Activated naive CD4-positive, alpha-beta T cell treated with anti-CD3 and anti-CD28 coated beads for 36 hours (primary cell): ENCODE measurements at places on chromosomes 6 and 20.

DNA sequence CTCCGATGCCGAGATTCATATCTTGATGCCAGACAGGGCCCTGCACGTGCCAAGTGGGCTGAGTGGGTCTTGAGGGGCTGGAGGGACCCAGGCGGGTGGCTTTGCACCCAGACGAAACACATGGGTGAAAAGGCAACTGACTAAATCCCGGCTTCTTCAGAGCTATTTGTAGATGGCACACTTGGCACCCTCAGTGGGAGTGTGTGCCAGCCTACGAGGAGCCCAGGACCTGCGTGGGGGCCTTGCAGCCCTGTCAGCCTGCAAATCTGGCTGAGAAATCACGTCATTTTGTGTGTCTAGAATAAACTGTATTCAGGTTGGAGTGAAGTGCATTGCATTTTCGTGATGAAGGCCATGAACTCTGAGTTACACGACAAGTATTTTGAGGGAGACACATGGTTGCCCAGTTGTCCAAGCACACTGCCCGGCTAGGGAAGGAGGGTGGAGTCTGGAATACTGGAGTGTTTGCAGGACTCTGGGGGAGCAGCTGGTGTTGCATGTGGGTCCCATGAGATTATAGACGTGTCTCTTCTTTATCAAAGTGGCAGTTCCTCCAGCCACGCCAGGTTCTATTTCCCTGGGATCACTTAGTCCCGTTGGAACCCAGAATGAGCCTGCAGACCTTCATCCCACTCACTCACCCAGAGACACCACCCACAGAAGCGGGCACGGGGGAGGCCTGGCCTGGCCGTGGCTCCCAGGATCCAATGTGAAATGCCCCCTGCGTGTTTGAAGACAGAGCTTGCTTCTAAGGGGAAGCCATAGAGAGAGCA lies 60.2 kb downstream of the DLL1 start:
- no peak for DNase-seq

DNA sequence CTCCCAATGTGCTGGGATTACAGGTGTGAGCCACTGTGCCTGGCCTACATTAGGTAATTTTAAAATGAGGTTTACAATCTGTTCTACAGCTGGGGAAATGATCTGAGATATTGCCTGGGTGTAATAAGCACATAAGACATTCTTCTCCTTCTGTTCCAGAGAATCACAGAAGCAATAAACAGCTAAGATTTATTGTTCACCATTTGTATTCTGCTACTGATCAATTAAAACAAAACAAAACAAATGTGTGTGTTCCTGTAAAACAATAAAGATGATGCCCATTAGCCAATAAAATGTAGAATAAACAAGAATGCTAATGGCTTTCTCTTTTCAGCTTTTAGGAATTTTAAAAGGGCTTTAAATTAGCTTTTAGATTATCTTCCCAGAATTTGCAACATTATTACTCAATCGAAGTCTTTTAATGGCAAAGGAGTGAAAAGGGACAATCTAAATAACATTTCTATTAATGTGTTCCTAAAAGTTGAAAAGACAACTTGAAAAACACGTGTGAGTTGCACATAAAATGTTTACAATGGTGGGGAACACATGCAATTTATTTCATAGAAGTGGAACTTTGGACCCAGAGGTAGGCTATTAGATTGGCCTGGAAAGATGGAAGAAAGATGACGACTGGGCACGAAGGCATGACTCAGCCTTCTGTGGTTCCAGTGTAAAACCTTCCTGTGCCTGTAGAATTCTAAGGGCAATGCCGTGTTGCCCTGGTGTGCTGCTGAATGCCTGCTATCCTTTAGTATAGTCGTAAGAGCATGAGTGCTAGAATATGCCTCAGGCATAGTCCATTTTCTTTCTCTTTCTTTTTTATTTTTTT lies 29.0 kb upstream of the DEK start:
- DNase-seq, result no peak

DNA sequence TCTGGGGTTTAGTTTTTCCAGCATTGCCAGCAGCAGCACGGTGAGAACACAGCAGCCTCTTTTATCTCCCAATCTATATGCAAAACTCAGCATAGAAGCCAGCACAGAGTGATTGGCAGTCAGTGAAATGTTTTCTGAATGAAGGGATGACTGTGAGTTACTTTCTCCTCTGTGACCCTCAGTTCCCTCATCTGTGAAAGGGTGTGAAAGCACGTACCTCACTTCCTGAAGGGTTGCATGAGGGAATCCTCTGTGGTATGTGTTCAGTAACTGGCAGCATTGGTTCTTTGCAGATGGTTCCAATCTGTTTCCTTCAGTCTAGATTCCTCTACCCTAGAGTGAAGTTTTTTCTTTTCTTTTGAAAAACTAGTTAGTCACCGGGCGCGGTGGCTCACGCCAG lies 40.0 kb downstream of the EFCAB8 start:
- no peak for DNase-seq

DNA sequence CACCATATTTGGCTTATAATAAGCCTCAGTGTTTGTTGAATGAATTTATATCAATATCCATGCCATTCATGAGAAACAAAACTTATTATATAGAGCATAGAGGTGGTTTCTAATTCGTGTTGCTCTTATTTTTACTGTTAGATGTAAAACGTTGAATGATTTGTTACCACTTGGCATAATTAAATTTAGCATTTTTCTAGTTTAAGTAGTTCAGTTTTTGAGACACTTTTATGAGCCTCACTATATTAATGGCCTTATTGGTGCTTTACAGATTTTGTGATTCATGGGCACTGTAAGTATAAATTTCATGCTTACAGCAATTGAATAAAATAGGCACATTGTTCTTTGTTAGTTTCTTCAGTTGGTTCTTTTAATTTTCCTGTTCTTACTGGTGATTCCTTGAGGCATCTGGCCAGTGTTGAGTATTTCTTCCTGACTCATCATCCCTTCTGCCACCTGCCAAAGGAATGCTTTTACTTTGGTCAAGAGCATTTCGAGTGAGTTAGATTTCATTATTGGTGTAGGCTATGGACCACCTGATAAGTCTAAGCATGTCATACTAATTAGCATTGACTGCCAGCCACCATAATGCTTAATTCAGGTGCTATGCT lies 34.8 kb downstream of the CDKAL1 start:
- no peak for DNase-seq

DNA sequence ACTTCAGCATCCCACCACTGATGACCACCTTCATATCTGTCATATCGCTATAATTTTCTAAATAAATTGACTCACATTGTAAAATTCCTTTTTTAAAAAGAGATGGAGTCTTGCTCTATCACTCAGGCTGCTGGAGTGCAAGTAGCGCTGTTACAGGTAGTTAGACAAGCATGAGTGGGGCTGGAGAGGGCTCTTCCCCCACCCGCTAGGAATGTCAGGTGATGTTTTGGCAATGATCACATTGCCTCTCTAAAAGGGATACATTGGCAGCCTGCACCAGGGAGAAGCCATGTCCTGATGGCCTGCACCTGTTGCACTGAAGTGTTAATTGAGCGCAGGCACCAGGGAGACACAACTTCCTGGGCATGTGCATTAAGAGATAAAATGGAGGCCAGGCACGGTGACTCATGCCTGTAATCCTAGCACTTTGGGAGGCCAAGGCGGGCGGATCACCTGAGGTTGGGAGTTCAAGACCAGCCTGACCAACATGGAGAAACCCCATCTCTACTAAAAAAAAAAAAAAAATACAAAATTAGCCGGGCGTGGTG lies 16.9 kb upstream of the SLC22A16 start:
- DNase-seq, result no peak

- no peak for DNase-seq
These were observed 115.1 kb downstream of the QKI start for GRCh38 chr6:163529605-163530004.

DNA sequence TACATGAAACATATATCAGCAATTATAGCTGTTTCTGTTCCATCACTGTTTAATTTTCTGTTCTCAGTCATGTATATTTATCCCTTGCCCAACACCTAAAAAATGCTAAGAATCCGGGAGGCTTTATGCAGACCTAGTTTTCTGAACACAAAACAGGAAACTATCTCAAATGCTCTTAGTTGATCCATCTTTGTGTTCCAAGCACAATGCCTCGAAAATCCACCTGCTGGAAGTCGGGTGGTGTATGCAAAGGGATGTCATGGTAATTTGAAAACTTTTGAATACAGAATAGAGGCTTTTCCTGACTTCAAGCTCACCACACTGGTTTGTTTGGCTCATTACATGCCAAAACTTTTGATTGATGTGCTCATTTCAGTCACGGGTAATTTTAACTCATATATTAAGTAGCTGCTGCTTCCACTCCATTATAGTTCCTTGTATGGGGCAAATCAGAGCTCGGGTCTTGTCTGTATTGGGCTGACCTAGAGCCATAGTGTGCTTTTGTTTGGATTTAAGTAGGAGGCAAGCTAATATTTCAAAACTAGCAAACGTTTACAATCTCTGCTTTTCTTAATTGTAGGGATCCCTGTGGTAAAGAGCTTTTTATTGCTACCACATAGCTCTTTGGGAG lies 646.5 kb upstream of the EPHA7 start:
- DNase-seq, result no peak

DNA sequence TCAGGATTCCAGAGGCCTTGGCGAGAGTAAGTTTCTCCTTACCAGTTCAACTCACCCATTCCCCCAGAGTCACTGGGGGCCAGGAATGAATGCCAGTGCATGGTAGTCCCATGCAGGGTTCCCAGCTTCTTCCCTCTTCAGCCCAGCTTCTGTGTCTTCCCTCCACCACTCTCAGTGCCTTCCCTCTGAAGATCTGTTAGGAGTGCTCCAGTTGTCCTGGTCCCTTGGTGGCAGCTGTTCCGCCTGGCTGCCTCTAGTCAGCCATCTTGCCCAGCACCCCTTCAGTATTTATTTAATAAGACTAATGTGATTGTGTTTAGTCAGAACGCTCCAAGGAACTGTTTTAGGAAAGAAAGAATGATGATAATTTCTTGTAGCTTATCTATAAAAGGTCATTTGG lies 23.1 kb downstream of the FIG4 start:
- no peak for DNase-seq

DNA sequence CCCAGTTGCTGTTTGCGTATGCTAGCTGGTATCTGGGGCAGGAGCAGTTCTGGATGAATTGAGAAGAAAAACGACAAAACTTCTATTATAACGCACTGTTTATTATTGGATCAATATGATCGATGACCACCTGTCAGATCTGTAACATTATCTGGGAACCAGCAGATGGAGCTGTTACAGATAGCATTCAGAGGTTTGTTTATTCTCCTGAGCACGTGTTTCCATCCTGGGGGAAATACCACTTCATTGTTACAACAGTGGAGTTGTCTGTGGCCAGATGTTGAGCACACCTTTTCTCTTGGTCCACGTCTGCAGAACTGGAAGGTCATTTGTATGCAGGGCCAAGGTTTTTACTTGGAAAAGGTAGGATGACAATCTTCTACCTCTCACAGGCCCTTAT lies 16.0 kb upstream of the NKX2-2 start:
- no peak for DNase-seq

DNA sequence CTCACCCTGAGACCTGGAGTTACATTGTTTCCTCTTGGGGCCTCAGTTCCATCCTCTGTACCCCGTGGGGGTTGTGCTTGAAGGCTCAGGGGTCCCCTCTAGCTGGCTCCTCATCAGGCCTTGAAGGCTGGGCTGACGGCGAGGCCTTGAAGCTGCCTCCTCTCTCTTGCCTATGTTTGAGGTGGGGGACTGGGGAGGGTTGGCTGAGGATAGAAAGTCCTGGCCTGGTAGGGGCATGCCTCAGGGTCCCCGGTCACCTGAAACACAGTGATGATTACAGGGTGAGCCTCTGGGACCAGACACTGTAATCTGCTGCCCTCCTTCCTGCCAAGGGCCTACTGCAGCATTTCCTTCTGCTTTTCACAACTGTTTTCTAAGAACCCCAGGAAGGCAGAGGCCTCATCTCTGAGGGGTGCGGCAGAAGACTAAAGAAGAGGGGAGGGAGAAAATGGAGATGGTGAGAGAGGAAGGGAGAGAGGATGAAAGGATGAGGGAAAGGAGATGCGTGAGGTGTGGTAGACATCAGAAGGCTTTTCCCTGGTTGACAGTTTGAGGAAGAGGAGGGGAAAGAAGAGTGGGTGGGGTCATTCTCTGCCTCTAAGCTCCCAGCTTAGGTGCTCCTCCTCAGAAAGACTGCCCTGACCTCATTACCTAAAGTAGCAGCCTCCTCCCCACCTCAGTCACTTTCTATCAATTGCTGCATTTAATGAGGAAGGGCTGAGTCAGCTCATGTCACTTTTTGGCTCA lies 29.7 kb downstream of the VEGFA start:
- DNase-seq, result no peak

DNA sequence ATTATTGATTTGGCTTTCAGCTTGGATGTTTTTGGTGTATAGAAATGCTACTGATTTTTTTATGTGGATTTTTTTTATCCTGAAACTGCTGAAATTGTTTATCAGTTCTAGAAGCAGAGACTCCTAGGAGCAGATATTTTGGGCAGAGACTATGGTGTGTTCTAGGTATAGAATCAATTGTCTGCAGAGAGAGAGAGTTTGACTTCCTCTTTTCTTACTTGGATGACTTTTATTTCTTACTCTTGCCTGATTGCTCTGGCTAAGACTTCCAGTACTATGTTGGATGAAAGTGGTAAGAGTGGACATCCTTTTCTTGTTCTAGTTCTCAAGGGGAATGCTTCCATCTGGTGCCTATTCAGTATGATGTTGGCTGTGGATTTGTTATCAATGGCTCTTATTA lies 370.6 kb downstream of the PHF3 start:
- no peak for DNase-seq

DNA sequence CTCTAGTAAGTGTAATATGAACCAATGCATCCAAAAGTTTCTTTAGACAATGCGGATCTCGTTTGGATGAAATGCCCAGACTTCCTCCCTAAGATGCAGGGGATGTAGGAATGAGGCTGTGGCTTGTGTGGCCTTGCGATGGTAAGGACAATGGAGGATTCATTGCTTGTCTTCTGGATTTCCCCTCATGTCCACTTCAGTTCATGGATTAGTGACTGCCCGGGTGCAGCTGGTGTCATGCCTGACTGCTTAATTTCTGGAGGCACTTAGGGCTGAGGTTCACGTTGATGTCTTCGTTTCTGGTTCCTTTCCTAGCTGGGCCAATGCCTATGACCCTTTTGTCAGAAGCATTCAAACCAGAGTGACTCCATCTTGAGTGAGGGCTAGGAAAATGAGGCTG lies 93.8 kb downstream of the SCP2D1 start:
- DNase-seq, result no peak

DNA sequence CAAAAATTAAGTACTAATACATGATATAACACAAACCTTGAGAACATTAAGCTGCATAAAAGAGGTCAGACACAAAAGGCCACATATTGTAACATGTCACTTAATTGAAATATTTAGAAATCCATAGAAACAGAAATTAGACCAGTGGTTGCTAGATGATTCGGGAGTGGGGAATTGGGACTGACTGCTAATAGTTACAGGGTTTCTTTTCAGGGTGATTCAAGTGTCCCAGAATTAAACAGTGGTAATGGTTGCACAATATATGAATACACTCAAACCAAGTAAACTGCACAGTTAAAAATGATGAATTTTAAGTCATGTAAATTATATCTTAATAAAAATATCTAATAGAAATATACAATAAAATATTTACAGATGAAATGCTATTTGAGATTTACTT lies 174.5 kb downstream of the WDR27 start:
- DNase-seq, result no peak

GRCh38 chr20:15843777-15844176 lies 729.5 kb downstream of the KIF16B start:
- DNase-seq, result no peak
